Camera-type eye (tissue), 1 donor: ENCODE measurements at places on chromosomes 5 and 9. TPM values are rescaled to one million over a fixed set of nuclear protein-coding genes. Genes with fewer than 3 reads are reported as not detected.

The ZNF483 gene
- 52.1 TPM for total RNA-seq

The PCDHGB7 gene
- total RNA-seq = 26.6 TPM

The GRM6 gene
- 38.8 TPM for total RNA-seq

The OR1J2 gene
- not detected for total RNA-seq

The CDKN2B-AS1 gene
- 0.77 TPM for total RNA-seq

The DCTN4 gene
- 126 TPM for total RNA-seq

The BARHL1 gene
- not detected for total RNA-seq

The RASA1 gene
- 80.3 TPM for total RNA-seq

The FOXE1 gene
- not detected for total RNA-seq

The HTR1A gene
- not detected for total RNA-seq

The FAM81B gene
- not detected for total RNA-seq

The MLLT3 gene
- total RNA-seq = 31.5 TPM

The GARIN3 gene
- not detected for total RNA-seq

The LAMC3 gene
- total RNA-seq = 9.9 TPM

The PRKAA1 gene
- 100 TPM for total RNA-seq

The GPRIN1 gene
- 24.8 TPM for total RNA-seq

The KIAA0825 gene
- 37.7 TPM for total RNA-seq

The PRDM9 gene
- total RNA-seq = not detected

The SLC45A2 gene
- total RNA-seq = 6.4 TPM

The FAM151B gene
- total RNA-seq = 12.6 TPM

The KCNV2 gene
- 134 TPM for total RNA-seq

The LCN12 gene
- 2.9 TPM for total RNA-seq

The CYLC2 gene
- not detected for total RNA-seq

The RABEPK gene
- 15.9 TPM for total RNA-seq

The PPP1R26 gene
- total RNA-seq = 32.5 TPM

The TMEM215 gene
- 52.2 TPM for total RNA-seq

The NCBP1 gene
- total RNA-seq = 46.9 TPM

The PCSK5 gene
- 37.7 TPM for total RNA-seq

The RANBP3L gene
- total RNA-seq = 2.0 TPM
